ENCODE measurements at places on chromosomes 11 and 22.

- no peak for DNase-seq
These were observed 2.4 kb downstream of the PRR5 start for GRCh38 chr22:44704159-44705021.

DNA sequence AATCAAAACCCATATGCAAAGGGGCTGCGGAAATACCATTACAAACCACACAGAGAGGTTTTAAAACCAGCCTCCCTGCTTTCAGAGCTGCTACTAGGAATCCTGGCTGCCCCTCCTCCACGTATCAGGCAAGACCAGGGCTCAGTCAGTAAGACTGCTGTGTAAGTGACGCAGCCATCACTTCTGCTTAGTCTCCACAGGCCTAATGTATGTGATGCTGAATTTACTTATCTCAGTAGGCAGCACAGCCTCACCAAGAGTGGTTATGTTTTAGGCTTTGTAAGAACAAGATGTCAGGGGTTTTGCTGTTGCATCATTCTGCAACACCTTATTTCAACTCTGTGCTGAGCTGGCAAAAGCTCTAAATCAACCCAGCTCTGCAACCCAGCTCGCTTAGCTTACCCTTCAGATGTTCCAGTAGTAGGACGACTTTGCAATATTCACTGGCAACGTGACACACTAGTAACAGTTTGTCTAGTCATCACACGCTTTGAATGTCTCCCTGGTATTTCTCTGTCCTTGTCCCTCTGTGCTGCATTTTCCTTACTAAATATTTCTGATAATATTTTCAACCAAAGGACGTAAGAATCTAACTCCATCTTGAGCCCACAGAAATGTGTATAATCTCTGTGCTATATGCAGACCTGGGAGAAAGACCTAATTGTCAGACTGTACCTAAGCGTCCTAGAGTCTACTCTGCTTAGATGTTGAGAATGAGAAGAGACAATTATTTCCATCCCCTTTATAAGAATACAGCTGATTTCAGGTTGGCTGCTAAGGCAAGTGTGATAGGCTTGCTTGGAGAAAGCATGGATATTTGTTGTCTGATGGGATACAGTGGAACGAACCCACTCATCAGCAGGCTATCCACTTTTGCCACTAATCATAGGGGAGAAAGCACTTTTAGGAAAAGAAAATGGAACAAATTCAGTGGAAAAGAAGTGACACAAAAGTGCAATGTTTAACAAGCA, 72.2 kb downstream of the LARGE2 start:
- no peak for DNase-seq

GRCh38 chr11:129247135-129247534, 55.0 kb upstream of the ARHGAP32 start:
- no peak for DNase-seq

DNA sequence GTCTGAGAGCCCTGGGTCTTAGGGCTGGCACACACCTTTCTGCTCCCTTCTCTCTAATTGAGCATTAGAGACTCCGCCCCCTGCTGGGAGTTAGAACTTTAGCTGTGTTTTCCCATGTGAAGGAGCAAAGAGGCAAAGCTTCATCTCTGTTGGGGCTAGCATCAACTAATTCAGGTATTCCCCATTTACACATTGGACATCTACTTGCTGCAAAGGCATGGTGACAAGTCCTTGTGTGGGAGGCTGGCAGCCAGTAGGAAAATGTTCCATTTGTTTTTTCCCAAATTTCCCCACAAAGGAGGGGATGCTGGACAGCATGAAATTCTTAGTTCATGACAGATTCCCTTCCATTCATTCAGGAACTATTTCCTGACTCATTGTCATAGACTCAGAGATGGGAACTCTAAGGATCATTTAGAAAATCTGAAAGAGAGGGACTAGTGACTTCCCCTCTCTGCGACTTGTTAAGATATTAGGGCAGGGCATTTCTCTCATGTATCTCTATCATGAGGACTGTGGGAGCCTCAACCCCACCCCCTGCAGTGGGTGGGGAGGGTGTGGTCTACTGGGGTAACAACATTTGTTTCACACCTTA, 3.6 kb downstream of the CD44 start:
- DNase-seq: no peak

DNA sequence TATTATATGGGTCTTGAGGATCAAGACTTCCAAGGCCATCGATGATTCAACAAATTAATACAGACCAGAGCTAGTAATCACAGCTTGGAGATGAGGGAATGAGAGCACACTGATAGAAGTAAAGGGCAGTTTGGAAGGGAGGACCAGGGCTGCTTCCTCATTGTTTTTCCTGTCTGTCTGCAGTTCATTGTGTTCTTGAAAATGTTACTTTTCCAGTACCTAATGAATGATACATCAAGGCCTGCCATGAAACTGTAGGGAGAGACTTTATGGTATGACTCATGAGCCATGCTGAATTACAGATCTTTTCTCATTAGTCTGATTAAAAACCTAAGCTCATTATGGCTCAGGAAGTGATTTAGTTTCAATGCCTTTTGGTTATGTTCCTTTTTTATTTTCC, 855.6 kb downstream of the KCNA4 start:
- DNase-seq: no peak

GRCh38 chr22:45574069-45574703, 71.5 kb downstream of the FBLN1 start:
- no peak for DNase-seq

DNA sequence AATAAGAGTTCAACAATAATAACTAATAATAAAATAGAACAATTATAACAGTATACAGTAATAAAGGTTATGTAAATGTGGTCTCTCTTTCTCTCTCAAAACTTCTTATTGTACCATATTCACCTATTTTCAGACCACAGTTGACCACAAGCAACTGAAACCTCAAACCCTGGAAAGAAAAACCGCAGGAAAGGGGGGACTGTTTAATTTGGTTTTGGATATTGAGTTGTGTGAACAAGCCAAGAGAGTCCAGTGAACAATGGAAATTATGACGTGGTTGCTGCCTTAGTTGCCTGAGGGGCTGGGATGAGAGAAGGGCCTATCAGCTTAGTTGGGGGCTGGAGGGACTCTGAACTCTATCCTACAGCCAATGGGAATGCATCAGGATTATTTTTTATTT, 178.7 kb upstream of the POU2AF2 start:
- DNase-seq: no peak

DNA sequence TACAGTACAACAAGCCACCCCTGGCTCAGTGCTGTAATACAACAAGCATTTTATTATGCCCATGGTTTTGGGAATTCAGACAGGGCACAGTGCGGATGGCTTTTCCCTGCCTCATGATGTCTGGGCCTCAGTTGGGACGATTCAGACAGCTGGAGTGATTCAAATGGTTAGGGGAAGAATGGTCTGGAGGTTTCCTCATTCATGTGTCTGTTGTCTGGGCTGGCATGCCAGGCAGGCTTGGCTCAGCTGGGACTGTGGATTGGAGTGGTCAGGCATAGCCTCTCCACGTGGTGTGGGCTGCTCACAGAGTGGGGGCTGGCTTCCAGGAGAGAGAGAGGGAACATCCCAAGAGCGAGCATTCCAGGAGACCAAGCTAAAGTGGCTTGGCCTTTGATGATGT, 164.4 kb downstream of the C11orf91 start:
- DNase-seq: no peak

DNA sequence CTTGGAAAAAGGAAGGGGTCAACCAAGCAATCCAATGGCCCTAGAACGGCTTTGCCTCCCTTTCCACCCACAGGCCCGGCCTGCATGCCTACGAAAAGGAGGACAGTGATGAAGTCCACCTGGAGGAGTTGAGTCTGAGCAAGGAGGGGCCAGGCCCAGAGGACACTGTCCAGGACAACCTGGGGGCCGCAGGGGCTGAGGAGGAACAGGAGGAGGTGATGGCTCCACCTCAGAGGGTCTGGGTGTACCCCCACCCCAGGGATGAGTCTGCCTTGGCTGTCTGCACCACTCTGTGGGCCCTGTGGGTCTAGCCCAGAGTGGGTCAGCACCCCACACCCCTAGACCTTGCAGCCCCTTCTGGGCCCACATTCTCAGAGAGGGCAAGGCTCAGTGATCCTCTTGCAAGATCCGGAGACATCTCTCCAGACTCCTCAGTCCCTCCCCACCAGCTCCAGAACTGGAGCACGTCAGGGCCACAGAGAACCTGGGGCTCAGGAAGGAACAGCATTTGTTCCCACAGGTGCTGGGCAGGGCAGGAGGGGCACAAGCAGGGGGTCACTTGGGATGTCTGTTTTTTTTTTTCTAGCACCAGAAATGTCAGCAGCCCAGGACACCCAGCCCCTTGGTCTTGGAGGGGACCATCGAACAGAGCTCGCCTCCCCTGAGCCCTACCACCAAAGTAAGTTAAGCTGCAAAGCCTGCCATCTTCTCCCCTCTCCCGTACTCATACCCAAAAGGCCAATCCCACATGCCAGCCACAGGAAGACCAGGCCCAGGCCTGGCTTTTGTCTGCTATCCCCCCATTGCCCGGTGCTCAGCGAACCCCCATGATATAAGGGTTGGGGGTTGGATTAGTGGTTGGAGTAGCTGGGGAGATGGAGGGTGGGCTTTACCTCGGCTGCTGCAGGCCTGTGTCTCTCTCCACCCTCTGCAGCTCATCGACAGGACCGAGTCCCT, 8.1 kb downstream of the PRR33 start:
- DNase-seq: no peak

DNA sequence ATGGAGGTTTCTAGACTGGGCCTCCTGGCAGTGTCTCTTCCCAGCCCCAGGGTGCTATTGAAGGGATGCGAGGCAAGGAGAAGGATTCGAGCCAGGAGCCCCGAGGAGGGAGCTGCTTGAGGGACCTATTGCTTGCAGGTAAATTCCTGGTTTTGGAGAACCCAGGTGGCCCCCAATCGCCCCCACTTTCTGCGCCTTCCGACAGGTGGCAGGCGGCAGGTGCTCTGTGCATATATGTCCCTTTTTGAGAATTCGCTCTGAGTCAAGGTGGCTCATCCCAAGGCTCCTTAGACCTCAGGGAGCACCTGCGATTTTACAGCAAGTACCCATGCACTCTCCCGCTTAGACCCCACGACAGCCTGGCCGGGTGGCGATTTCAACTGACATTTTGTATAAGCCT, 40.3 kb upstream of the SHISAL1 start:
- no peak for DNase-seq

DNA sequence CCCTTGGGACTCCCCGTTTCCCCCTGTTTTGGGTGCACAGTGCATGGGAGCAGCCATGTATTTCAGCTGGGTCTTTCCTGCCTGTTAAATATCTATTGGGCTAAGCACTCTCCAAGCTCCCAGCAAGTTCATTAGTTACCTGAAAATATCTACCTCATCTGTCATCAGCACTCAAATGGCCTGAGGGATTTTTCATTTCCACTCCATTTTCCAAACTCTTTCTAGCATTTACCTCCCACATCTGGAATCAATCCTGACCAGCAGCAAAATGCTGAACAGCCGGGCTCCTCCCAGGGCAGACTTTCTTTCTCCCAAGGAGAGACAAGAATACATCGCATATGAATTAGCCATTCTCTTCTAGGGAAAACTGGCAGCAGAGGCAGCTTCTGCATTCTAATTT, 273.5 kb upstream of the MPPED2 start:
- DNase-seq: no peak

GRCh38 chr11:109864151-109864661, 229.0 kb upstream of the ZC3H12C start:
- no peak for DNase-seq

GRCh38 chr11:84358034-84358433, 1071.9 kb upstream of the CCDC90B start:
- no peak for DNase-seq

GRCh38 chr22:32837803-32838202, 36.3 kb downstream of the TIMP3 start:
- no peak for DNase-seq

GRCh38 chr11:10938650-10939387, 81.0 kb upstream of the ZBED5 start:
- DNase-seq: no peak

- no peak for DNase-seq
These were observed 38.2 kb downstream of the KIAA0930 start for GRCh38 chr22:45202333-45203149.

DNA sequence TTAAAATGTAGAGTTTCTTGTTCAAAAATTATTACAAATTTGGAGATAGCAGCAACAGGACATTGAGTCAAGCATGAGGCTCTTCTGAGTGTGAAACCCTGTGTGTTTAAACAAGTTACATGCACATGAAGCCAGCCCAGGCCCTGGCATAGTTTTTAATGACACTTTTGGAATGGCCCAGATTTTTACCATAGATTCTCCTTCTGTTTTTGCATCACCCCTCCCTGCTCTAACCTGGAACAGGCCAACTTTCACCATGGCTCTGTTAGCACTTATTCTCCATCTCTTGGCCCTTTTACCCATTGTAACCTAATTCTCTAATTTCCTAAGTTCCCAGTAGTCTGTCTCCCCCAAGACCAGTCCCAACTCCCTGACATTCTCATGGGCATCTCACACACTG, 63.1 kb upstream of the PRSS23 start:
- no peak for DNase-seq

GRCh38 chr22:36171941-36172340, 11.4 kb upstream of the APOL3 start:
- no peak for DNase-seq

DNA sequence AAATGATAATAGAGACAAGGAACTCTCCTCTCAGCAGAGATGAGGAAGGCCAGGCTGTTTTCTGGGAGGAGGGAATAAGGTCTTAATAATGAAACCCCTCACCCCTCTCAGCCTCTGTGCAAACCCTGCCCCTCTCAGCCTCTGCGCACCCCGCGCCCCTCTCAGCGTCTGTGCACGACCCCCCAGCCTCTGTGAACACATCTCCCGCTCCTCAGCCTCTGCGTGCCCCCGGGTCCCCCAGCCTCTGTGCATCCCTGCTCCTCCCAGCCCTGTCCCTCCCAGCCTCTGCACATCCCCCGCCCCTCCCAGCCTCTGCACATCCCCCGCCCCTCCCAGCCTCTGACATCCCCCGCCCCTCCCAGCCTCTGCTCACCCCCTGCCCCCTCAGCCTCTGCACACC, 837.8 kb downstream of the TBC1D22A start:
- DNase-seq: no peak

GRCh38 chr11:64359712-64360445, 917 bp downstream of the RPS6KA4 start:
- no peak for DNase-seq

DNA sequence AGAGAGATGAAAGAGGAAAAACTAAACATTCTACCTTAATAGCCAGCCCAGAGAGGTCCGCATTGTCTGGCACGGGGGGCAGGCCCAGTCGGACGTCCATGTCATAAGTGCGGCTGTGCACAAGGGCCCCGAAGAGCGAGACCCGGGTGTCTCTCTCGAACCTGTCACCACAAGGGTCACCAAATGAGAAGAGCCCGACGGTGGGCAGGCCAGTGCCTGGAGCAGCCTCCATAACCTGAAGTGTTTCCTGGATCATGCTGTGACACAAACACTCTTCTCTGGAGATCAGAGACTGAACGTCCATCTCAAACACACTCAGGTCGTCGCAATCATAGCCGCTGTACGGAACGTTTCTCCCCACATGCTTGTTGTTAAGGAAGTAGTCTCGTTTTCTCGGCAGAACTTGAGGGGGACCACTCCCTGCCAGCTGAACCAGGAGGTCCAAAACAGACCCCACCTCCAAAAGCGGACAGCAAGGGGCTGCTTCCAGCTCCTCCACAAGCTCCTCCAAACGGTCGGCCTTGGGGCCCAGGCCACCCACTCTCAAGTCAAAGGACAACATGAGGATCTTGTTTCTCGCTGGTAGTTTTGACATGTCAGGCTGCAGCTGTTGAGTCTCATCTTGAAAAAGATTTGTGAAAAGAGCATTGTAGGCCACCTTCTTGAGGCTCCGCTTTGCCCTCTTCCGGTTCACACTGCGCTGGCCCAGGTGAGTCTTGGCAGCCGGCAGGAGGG, 971 bp downstream of the TUBGCP6 start:
- no peak for DNase-seq

GRCh38 chr11:7592711-7593110, 78.9 kb downstream of the PPFIBP2 start:
- no peak for DNase-seq

Measured in activated CD4-positive, CD25-positive, alpha-beta regulatory T cell treated with anti-CD3 and anti-CD28 coated beads, Interleukin-2, amount 50 U/mL, for 72 hours (primary cell).